AG09309 (cell line): ENCODE measurements at places on chromosomes 1 and 21.

- DNase-seq = no peak
Observed at GRCh38 chr1:208006258-208006920, 95.5 kb upstream of the CD34 start.

DNA sequence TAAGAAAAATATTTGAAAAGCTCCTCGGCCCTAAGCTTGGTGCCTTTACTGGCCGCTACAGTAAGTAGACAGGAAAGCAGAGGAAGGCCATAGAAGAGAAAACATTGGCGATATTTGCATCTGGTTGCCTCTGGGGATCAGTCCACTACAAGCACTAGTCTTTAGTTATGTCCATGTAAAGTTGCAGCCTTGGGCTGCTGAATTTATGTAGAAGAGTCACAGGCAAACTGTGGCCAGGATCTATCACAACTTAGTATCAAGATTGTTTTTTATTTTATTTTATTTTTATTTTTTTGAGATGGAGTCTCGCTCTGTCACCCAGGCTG lies 228.7 kb upstream of the CAMK1G start:
- DNase-seq = no peak

DNA sequence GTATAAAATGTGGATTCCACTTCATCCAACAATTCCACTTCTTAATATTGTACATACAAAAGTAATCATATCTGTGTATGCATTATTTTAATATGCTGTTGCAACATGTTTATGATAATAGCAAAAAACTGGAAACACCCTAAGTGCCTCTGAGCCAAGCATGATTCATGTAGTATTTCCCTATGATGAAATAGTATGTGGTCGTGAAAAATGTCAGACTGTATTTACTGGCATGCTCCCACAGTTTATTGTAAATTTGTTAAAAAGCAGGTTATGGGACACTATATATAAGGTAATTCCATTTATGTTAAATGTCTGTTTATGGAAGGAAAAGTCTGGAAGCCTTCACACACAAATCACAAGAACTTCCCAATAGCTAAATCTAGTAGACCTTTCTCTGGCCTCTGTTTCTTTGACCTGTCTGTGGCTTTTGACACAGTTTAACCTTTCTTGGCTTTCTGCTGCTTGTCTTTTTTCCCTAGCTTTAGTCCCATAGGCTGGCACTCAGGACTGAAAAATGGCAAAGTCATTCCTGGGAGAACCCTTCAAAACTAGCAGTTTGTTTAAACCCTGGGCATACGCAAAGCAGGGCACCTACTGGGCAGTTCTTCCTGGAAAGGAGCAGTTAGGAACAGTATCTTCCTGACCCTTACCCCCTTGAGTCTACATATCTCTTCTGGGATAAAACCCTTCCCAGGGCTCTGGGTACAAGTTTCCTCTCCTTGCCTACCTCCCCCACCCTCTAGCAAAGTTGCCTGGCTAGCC lies 65.4 kb upstream of the ARTN start:
- DNase-seq = no peak

GRCh38 chr1:18175530-18176377 lies 68.2 kb downstream of the IGSF21 start:
- no peak for DNase-seq

- DNase-seq = peak; percentile 67
Observed at GRCh38 chr1:183209533-183210158, 23.6 kb downstream of the LAMC2 start.

DNA sequence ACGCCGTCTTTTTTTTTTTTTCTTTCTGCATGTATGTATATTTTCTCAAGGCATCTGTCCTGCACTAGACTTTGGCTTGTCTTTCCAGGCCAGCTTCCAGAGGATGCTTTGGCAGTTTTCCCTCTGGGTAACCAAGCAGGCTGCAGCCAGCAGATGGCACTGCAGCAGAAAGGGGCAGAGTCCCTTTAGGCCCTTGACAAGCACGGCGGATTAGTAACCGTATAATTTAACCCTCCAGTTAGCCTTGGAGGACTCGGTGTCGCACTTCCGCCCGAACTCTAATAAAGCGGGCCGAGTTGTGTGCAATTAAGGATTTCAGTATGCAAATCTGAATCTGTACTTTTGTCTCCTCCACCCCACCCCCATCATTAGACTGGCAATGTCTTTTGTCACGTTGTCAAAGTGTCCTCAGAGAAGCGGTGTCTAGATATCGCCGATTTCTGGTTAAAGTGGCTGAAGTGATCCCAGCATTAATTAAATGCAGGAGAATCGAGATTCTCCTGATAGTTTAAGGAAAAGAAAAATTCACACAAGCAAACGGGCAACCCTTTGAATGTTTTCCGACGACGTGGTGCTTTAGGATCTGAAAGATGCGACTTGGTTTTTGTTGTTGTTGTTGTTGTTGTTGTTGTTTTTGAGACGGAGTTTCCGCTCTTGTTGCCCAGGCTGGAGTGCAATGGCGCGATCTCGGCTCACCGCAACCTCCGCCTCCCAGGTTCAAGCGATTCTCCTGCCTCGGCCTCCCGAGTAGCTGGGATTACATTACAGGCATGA lies 1.1 kb upstream of the TMEM167B start:
- DNase-seq = no peak

DNA sequence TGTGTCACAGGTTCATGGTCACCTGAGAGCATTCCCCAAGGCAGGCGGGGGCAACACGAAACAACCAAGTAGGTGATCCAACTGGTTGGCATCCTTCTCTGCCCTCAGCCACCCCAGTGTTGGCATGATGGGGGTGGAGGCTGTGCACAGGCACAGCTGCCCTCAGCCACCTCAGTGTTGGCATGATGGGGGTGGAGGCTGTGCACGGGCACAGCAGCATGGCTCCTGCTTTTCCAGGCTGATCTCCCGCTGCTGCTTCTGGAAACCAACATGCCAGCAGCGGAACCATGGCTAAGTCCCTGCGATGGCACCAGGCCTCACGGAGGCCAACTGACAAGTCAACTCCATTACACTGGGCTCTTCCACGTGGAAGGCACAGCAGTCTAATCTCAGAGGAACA lies 447.8 kb downstream of the PTPRU start:
- DNase-seq = no peak

GRCh38 chr1:67347688-67348472 lies 40.2 kb downstream of the IL12RB2 start:
- DNase-seq = no peak

DNA sequence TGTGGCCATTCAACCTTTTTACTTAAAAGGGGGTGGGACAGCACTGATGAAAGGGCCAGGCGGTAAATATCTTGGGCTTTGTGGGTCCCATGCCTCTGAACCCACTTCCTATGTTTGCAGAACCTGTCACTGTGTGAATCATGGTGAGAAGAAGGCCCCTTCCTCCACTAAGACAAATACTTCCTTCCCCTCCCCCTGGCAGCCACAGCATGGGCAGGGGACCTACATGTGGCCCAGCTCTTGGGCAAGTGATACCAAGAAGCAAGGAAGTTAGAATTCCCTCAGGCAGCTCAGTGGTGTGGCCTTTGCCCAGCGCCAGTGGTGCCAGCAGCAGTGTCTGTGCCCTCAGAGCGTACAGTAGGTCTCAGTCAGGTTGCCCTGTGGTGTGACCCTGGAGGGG lies 168.6 kb downstream of the TRIM33 start:
- no peak for DNase-seq

GRCh38 chr1:223759273-223759672 lies 46.9 kb downstream of the CAPN2 start:
- no peak for DNase-seq

- no peak for DNase-seq
Observed at GRCh38 chr1:96290801-96291200, 430.8 kb upstream of the PTBP2 start.

DNA sequence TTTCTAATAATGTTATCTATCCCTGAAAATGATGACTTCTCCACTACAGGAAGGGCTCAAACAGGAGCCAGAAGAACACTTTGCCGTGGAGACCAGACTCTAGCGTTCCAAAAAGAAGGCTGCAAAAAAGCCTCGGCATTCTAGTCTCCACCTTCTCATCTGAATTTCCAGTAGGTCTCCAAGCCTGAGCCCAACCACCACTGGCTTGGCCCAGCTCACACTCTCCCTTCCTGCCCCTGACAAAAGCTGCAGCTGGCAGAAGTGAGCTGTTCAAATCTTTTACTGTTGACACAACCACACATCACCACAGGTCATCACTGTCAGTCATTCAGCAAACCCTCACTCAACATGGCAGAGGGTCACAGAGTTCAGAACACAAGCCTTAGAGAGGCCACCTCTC lies 69.3 kb downstream of the CAMK2N1 start:
- DNase-seq = no peak
